ENCODE measurements at places on chromosomes 16 and 17.

DNA sequence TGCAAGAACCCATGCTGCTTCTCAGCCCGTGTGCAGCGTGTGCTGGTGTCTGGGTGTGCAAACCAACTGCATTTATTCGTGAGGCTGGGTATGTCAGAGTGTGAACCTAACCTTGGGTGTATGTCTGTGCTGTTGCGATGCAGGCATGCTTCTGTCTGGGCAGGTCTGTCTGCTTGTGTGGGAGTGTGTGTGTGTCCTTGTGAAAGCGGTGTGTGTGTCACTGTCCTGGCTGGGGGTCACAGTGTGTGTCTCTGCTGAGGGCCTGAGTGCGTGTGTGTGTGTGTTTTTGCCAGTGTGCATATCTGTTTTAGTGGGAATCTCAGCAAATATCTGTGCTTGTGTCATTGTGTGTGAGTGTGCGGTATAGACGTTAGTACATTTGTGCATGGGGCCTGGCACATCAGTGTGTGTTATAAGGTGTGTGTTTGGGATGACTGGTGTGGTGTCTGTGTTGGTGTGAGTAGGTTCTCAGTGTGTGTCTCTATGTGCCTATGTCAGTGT, 121.8 kb downstream of the CYLD start:
- DNase-seq: no peak

DNA sequence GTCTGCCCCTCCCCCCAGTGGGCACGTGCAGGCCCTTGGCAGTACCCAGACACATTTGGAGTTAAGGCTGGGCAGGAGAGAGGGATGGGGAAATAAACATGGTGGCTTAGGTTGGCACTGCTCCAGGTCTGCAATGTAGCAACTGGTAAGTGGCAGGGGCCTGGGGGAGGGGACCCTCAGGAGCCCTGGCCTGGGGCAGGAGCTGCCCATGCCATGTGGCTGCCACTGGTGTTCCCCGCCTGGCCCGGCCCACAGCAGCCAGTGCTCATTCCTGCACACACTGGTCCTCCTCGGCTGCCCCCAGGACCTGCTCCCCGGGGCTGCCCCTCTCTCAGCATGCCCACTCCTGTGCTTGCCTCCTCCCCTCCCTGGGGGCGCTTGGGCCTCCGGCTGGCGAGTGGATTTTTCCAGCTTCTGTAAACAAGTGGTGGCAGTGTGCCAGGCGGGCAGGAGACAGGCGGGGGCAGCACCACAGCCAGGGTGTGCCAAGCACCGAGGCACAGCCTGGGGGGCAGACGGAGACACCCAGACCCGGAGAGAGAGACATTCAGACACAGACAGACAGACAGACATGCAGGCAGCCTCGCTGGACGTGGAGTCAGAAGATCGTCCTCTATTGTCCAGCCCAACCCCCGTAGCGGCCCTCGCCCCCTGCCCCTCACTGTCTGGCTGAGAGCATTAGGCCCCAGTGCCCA, 9.4 kb downstream of the THRA start:
- no peak for DNase-seq

- no peak for DNase-seq
Observed at GRCh38 chr17:40092581-40092980, 7.8 kb downstream of the NR1D1 start.

GRCh38 chr16:26930786-26931581, 135.7 kb upstream of the C16orf82 start:
- no peak for DNase-seq

GRCh38 chr16:78668393-78668792, 568.9 kb downstream of the WWOX start:
- DNase-seq: no peak

GRCh38 chr17:33511670-33512069, 218.6 kb upstream of the ASIC2 start:
- no peak for DNase-seq

GRCh38 chr17:70820276-70820675, 650.9 kb downstream of the KCNJ2 start:
- no peak for DNase-seq

GRCh38 chr16:55372792-55373488, 48.9 kb downstream of the IRX6 start:
- DNase-seq: no peak

DNA sequence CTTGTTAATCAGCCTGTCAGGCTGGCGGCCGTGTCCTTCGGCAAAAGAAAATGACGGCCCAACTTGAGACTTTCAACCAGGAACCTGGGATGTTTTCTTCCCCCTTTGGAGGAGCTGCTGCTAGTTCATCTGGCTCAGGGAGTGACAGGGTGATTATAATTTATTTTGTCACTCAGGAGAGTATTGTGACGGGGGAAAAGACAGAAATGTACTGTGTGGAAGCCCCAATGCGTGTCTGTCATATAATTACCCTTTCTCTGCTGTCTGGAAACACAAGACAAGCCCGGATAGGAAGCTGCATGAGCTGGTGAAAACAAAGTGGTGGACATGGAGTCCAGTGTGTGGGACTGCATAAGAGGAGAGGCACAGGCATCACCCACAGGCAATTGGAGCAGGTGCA, 326.2 kb upstream of the HSBP1 start:
- no peak for DNase-seq

- DNase-seq: peak; percentile 83
Observed at GRCh38 chr17:82418001-82418986, at the start of the genes HEXD and OGFOD3. HEXD (plus strand) TSS chr17:82418347; CDS start chr17:82419800, 1,453 bp downstream. OGFOD3 (minus strand) TSS chr17:82418586; CDS start chr17:82418485, 101 bp downstream.

DNA sequence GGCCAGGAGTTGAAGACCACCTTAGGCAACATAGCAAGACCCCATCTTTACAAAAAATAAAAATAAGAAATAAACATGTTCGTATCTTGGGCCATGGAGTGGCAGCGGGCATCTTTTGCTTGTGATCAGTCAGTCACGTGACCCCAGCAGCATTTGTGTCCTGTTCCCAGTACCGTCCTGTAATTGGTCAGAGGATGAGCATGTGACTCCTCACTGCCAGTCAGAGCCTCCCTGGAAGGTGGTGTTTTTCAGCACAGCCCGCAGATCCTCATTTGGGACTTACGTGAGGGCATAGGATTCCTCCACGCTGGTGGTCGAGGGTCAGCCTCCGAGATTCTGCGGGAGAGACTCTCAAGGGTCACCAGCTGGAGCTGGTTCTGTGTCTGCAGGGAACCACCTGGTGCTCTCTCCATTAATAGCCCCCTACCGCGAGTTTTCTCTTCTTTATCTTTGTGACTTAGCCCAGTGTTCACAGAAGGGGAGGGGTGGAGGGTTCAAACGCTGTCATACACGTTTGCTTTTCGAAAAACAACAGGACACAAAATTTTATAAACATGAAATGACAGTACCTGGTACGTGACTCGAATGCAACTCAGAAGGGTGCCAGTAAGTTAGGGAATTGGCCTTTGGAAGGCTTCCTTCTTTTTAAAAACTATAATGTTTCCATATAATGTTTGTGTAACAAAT, 17.2 kb downstream of the MRC2 start:
- DNase-seq: no peak

DNA sequence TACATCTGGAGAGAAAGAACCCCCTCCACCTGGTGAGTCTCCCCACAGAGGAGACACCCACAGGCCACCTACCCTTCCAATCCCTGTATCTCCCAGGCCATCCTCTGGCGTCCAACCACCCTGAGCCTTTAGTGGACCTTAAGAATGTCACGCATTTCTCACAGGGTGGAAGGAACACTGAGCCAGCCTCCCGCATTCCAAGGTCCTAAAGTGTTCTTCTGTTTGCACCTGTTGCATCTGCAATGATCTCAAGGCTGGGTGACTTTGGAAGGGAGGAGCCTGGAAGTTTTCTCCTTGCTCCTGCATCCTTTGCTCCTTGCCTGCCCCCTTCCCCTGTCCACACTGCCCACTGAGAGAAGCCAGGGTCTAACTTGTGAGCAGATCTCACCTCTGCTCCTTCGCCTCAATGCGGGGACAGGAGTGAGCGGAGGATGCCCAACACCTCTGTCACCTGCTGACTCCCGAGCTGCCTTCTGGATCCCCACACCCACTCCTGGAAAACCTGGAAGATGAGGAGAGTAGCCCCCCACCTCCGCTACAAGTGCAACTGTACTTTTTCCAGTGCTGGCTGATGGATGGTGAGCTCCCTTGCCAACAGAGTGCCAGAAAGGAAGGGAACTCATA, 3.7 kb downstream of the CHST5 start:
- DNase-seq: no peak

DNA sequence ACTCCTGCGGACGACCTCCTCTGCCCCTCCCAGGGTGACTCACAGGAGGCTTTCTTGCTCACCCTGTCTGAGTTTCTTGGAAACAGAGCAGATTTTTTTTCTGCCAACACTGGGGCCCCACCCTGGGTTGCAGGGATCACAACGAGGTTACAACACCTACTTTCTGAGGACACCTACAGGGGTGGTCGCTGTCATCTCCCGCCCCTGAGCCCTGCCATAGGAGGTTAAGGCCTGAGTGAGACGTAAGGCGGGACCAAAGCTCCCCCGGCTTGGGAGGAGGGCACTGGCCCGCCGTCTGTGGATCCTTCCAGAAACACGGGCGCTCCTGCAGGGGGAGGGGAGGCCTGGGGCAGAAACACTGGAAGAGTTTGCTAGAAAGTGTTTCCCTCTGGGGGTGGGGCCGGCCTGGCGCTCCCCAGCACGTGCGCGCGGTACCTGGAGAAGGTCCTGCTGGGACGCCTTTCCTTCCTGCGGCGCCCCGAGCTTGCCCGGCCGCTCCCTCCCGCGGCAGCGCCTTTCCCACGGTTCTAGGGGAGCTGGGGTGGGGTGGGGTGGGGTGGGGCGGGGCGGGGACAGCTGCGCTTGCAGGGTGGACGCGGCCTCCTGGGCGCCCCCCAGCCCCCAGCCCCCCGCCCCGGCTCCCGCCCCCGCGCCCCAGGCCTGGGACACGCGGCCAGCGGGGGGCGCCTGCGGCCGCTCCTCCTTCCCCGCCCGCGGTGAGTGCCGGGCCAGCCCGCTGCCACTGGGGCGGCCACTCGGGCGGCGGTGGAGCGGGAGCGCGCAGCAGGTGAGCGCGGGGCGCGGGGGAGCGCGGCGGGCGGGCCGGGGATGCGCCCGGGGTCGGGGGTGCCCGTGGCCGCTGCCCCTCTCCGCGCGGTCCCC, 20.7 kb upstream of the ADCY7 start:
- peak; percentile 90 for DNase-seq

DNA sequence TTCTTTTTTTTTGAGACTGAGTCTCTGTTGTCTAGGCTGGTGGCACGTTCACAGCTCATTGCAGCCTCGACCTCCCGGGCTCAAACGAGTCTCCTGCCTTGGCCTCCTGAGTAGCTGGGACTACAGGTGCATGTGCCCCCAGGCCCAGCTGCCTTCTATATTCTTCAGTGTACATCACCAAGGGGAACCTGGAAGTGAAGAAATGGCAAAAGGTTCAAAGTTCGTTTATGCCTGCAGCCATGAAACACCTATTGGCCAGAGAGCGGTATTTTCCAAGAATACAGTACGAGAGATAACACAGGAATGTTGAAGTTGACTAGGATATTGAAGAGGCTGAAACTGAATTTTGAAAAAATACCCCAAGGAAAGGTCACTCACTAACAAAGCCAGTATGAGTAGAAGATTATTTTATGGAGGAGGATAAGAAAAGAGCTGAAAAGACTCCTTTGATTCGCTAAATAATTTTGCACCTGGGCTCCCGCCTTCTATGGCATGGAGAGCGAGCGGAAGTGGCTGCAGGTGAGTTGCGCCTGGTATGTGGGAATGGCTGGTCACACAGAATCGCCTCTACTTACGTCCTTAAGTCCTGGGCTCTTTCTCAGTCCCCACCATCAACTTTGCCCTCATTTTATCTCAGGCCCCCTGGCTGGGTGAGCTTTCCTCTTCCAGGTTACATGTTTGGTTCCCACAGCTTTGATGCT, 9.8 kb downstream of the ST6GALNAC1 start:
- no peak for DNase-seq

DNA sequence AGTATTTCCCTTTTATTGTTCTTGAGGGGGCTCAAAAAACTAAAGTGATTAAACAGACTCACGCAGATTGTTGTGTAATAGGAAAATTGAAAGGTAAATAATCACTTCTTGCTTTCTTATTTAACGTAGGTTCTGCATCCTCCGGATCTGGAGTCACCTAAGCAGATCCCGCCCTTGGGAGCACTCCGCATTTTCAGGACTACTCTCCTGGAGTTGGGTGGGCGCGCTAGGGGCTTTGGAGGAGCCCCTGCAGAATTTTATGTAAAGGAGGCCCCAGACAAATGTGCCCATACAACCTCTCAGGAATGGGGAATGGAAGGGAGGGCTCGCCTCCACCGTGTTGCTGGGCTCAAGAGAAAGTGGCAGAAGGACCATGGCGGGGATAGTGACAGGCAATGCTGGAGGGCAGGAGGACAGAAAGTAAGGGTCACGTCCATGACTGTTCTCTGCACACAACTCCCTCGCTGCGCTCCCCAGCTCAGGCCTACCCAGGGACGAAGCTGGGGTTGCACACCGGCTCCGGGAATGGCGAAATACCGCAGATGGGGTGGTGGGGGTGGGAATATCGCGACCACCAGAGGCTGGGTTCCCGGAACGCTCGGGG, 8.3 kb downstream of the MT2A start:
- DNase-seq: no peak

- no peak for DNase-seq
Observed at GRCh38 chr17:82938486-82938872, 98.7 kb upstream of the ZNF750 start.

DNA sequence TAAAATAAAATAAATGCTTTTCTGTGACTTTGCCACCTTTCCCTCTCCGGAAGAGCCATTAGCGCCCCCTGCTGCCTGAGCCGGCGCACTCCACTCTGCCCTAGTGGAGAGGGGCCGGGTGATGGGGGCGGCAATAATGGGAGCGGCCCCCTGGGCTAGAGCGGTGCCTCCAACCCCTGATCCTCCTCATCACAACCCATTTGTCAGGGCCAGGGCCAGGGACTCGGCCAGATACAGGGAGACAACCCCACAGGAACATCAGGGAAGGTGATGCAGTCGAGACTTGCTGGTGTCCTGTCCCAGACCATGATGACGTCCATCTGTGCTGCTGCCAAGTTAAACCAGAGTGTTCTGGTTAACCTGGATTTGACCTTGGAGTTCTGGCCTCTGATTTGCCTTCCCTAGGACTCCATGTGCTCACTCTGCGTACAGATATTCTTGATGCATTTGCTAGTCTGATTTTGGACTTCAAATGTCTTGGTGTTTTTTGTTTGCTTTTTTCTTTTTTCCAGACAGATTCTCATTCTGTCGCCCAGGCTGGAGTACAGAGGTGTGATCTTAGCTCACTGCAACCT, 46.1 kb upstream of the BPTF start:
- peak; percentile 12 for DNase-seq

DNA sequence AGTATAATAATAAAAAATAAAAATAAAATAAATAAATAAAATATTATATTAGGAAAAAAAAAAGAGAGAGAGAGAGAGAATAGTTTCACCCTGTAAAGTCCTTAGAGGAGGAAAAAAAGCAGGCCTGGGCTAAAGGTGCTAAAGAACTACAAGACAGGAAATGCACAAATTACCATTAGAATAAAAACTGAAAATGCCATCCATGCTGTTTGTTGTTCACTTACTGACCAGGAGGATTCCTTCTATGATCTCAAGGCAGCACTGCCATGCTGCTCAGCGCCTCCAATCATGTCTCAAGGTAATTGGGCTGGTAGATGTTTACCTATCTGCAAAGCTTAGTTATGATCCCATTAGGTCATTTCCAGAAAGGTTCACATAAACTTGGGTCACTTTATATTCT, 201.2 kb downstream of the GRIN2A start:
- no peak for DNase-seq

DNA sequence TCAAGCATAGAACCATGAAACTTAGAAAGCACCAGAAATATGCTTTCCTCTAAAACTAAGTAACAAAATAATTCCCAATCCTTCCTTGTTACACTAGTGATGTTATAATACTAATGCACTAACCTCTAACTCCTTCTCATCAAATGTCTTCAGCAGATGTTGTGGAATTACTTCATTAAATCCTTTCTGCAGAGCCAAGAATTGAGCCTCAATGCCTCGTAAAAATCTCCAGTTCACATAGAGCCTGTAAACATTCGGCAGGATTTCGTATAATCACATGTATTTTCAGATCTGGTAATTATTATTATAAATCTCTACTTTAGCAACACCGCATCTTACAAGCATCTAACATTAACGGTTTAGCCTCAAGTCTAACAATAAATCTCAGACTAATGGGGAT, 44.7 kb downstream of the CEP95 start:
- no peak for DNase-seq
